ENCODE measurements at places on chromosomes 6 and 20. TPM values are rescaled to one million over a fixed set of nuclear protein-coding genes. Genes with fewer than 3 reads are reported as not detected.

RPS21 gene
- total RNA-seq: 2,013 TPM

MROH8 gene
- 1.0 TPM for total RNA-seq

HLA-DPB1 gene
- total RNA-seq: not detected

RCAN2 gene
- total RNA-seq: 1.8 TPM

DNA sequence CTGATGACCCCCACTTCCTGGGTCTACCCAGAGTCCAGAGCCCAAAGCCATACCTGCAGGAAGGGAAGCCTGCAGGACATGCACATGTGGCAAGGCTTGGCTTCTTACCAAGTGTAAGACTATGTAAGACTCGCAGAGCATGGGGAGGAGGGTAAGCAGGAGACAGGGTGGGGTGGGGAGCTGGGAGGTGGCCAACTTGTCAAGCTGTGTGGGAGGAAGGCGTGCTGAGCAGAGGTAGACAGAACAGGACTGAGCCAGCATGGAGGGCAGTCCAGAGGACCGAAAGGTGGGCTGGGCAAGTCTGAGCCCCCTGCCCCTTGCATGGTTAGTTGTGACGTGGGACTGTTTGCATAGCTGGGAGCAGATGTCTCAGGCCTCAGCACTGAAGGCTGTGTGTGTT lies 53.4 kb upstream of the RNF24 start:
- no peak for DNase-seq

- DNase-seq: no peak
These were observed 590 bp upstream of the MAP1LC3A start for GRCh38 chr20:34557936-34558319.

- DNase-seq: no peak
These were observed 30.5 kb upstream of the RIPK1 start for GRCh38 chr6:3037638-3038365.

DNA sequence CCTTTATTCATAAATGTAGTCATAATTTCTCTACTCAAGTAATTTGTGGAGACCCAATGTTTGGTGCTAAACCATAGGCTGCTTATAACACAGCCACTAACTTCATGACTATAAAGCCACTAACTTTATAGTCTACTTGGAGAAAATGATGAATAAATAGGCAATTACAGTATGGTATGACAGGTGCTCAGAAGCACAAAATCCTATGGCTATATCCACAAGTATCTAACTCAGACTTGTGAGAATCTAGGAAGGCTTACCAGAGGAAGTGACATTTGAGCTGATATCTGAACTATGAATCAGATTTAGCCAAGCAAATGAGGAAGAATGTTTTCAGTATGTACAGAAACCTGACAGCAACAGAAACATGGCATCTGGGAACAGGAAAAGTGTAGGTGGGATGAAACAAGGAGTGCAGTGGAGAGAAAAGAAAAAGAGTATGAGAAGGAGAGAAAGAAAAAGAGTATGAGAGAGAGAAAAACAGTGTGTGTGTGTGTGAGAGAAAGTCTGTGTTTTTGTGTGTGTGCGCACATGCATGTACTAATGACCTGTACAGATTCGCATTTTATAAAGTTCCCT lies 59.9 kb downstream of the REV3L start:
- no peak for DNase-seq

DNA sequence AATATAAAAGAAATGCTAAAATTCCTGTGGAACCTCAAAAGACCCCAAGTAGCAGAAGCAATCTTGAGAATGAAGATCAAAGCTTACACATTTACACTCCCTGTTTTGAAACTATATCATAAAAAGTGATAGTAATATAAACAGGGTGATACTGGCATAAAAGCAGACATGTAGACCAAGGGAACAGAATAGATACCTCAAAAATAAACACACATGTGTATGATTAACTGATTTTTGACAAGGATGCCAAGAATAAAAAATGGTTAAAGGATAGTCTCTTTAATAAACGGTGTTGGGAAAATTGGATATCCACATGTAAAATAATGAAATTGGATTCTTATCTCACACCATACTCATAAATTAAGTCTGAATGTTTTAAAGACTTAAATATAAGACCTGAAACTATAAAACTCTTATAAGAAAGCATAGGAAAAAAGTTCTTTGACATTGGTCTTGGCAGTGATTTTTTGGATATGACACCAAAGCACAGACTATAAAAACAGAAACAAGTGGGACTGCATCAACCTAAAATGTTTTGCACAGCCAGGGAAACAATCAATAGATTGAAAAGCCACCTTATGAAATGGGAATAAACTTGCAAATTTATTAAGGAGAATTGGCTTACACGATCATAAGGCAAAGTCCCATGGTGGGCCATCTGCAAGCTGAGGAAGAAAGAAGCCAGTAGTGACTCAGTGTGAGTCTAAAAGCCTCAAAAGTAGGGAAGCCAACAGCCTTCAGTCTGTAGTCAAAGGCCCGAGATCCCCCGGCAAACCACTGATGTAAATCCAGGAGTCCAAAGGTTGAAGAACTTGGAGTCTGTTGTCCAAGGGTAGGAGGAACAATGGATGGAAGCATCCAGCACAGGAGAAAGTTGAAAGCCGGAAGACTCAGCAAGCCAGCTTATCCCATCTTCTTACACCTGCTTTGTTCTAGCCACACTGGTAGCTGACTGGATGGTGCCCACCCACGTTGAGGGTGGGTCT lies 144.3 kb downstream of the MEI4 start:
- no peak for DNase-seq

GRCh38 chr6:55136916-55137315 lies 37.4 kb upstream of the HCRTR2 start:
- DNase-seq: no peak

- no peak for DNase-seq
These were observed 78.5 kb downstream of the PHF3 start for GRCh38 chr6:63714091-63714490.

GRCh38 chr6:11317885-11318771 lies 85.7 kb upstream of the NEDD9 start:
- peak; percentile 94 for DNase-seq

Measured in Caki2 (cell line).